ENCODE measurements at places on chromosomes 3 and 15.

DNA sequence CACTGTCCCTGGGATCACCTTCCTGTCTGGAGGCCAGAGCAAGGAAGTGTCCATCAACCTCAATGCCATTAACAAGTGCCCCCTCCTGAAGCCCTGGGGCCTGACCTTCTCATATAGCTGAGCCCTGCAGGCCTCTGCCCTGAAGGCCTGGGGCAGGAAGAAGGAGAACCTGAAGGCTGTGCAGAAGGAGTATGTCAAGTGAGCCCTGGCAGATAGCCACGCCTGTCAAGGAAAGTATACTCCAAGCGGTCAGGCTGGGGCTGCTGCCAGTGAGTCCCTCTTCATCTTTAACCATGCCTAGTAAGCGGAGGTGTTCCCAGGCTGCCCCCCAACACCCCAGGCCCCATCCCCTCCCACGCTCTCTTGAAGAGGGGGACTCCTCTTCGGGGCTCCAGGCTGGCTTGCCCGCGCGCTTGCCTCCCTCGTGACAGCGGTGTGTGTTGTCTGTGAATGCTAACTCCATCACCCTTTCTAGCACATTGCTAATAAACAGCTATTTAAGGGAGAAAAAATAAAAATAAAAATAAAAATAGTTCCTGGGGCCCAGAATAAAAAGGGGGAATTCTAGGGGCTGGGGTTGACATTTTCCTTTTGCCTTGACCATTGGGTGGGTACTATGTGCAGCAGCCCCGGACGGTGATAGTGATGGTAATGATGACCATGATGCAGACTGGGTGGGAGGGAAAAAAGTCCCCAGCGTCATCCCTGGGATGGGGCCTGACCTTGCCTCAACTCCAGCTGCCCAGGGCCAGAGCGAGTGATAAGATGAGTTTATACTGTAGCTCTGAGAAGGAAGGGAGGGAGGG lies 3.3 kb upstream of the ALAS1 start:
- DNase-seq = no peak

GRCh38 chr3:57158325-57158724 lies 6.8 kb downstream of the IL17RD start:
- no peak for DNase-seq

- no peak for DNase-seq
Observed at GRCh38 chr3:31544634-31545033, 11.9 kb downstream of the STT3B start.

DNA sequence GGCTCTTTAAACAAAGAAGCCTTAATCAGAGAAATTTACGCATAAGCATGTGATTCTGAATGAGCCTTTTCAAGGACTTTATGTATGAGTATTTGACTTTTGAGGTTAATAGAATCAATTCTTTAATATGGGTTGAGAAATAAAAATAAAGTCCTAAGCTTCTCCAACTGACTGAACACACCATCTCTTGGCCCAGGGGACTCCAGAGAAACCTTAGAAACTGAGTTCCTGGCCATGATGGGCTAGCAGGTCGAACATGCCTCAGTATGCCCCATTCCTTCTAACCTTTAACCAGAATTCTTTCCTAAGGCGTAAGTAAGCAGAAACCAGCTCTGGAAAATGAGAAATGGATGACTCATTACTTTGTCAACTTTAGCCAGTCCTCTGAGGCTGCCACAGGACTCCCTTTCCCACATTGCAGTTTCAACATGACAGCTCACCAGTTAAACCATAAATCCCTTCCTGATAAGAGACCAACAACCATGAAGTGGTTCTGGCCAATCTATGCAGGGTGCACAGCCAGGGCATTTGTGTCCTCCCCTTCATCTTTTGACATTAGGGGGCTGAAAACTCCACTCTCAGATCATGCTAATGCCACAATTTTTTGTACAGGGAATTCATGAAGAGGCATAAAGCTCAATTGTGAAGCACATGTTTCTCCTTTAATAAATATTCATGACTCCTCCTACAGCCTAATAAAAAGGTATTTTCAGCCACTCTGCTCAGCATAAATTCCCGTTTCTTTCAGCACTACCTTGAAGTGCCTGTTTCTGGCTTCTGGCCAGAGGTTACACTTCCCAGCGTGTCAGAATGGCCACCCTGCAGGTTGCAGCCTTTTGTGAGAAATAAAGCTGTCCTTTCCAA lies 33.3 kb downstream of the TM4SF18 start:
- DNase-seq = no peak

DNA sequence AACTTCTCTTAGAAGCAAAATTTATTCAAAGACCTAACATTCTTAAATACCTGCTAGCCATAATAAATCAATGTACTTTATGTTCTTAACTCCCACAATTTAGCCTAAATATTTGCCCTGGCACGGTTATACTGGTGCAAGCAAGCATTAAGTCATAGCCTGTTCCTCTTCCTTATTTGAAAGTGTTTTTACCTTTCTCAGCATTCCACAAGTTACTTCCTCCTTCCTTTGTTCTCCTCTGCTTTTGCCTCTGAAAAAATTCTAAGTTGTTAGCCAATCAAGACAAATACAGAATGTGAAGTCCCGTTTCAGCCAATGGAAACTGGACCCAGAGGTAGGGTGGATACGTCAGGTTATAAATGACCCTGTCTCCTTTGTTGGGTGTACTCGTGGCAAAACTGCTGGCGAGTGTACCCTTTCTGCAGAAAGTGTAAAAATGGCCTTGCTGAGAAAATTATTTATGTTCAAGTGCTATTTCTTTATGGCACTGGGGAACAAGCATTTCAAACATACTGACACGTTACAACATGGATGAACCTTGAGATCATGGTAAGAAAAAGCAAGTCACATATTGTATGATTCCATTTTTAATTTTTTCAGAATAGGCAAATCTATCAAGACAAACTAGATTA lies 3.1 kb upstream of the TATDN2 start:
- DNase-seq = no peak

DNA sequence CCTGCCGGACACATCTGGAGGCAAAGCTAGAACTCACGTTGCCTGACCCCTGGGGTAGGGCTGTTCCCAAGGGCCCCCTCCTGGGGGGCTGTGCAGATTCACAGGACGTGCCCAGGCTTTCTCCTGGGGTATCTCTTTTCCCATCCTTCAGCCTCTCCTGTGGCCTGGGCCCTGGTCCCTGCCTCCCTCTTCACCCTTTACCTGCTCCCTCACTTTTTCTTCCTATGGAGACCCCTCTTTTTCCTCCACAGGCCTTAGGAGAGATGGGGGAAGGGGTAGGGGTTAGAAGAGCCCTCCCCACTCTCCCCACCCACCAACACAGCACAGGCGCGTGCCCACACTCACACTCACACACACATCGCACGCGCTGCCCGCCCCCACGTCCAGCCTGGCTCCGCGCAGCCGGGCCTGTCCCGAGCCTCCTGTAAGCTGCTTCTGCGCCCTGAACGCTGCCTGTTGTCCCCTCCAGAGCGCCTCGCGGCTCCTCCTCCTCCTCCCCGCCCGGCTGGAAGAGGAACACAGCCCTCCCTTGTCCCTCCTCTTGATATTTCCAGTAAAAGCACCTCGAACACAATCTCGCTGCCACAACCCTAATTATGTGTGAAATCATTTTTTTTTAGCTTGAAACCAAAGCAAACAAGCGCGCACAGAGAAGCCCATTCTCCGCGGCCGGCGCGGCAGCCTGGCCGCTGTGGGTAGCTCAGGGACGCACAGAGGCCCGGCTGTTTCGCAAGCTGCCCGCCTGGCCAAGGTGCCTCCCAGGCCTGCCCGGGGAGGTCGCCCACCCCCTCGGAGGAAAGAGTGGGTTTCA lies 33.9 kb upstream of the ACAN start:
- DNase-seq = no peak

GRCh38 chr3:87246662-87247429 lies 19.7 kb downstream of the CHMP2B start:
- no peak for DNase-seq

DNA sequence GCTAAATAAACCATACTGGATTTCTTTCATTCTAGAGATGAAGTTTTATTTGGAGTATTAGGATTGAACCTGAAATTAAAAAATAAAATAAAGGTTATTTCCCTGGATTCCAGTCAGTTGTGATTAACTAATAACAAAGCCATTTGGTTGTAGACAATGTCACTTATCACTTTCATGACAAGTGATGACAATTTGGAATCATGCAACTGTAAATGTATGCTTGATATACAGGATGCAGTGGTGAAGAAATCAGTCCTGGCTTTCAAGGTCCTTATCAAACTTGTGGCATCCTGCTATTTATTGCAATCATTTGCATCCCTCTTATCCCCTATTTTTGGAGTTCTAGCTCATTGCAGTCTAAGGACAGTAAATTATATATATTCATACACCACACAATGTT lies 425.2 kb downstream of the CHL1 start:
- no peak for DNase-seq

GRCh38 chr15:63852407-63852806 lies 18.7 kb upstream of the HERC1 start:
- no peak for DNase-seq

GRCh38 chr3:50230794-50231125 lies 5.2 kb upstream of the GNAI2 start:
- DNase-seq = no peak

- DNase-seq = no peak
Observed at GRCh38 chr3:186406669-186407635, 44.9 kb upstream of the DGKG start.

Measured in activated T-helper 1 cell treated with Interleukin-2 at 50 U/mL for 16 hours (primary cell).